ENCODE measurements at places on chromosomes 13 and 19. TPM values are rescaled to one million over a fixed set of nuclear protein-coding genes. Genes with fewer than 3 reads are reported as not detected.

The EBI3 gene
- 0.16 TPM for total RNA-seq

The SLC6A16 gene
- total RNA-seq = under 0.01 TPM

The OR7D2 gene
- not detected for total RNA-seq

The NKPD1 gene
- 0.13 TPM for total RNA-seq

The FOSB gene
- 18.5 TPM for total RNA-seq

The LAIR1 gene
- total RNA-seq = not detected

The FFAR2 gene
- total RNA-seq = not detected

The KLK3 gene
- total RNA-seq = not detected

The ZNF729 gene
- not detected for total RNA-seq

The KLK15 gene
- total RNA-seq = not detected

The TEX26 gene
- not detected for total RNA-seq

The SMAD9 gene
- 9.6 TPM for total RNA-seq

All from bladder microvascular endothelial cell (primary cell).